ENCODE measurements at places on chromosomes 5 and 9.

- no peak for DNase-seq
These were observed 463.6 kb downstream of the SPOCK1 start for GRCh38 chr5:137035480-137035878.

DNA sequence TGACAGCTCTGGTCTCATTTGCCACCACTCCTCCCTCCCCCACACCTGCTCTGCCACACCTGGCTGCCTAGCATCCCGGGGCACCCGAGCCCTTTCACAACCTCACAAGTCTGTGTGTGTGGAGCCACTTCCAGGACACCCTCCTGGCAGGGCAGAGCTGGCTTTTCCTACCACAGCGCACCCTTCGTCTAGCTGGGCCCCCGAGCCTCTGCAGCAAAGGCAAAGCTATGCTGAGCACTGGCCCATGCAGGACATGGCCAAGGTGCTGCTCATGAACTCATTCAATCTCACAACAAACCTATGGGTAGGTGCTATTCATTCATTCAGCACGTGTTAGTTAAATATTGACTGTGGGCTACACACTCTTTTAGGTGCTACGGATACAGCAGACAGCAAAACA, 43.4 kb downstream of the DUSP1 start:
- DNase-seq: no peak

- DNase-seq: peak; percentile 83
These were observed 13.6 kb upstream of the PHF19 start for GRCh38 chr9:120890320-120891244.

DNA sequence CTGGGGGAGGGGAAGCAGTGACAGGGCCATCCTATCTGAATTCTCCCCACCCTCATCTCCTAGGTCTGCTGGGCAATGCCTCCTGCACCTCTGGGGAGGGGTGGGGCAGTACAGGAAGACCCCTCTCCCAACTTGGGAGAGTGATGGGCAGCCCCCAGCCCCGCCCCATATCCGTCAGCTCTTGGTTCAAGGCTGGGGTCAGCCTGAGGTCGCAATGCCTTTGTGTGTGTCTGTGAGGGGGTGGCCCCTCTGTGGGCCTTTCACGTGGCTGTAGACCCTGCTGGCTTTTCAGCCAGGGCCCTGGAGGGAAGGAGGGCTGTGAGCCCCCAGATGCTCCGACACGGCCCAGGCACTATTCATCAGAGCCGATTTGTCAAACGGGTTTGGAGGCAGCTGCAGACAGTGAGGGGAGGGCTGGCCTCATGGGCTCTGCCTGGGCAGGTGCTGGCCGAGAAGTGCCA, 49.5 kb upstream of the RNU6ATAC start:
- no peak for DNase-seq

GRCh38 chr5:142954455-142954854, 184.3 kb downstream of the ARHGAP26 start:
- DNase-seq: no peak

- no peak for DNase-seq
These were observed 217.3 kb upstream of the IL12B start for GRCh38 chr5:159547466-159548195.

- no peak for DNase-seq
These were observed 54.4 kb upstream of the CCDC112 start for GRCh38 chr5:115350894-115351293.

GRCh38 chr5:6115852-6116251, 262.5 kb downstream of the MED10 start:
- DNase-seq: no peak

DNA sequence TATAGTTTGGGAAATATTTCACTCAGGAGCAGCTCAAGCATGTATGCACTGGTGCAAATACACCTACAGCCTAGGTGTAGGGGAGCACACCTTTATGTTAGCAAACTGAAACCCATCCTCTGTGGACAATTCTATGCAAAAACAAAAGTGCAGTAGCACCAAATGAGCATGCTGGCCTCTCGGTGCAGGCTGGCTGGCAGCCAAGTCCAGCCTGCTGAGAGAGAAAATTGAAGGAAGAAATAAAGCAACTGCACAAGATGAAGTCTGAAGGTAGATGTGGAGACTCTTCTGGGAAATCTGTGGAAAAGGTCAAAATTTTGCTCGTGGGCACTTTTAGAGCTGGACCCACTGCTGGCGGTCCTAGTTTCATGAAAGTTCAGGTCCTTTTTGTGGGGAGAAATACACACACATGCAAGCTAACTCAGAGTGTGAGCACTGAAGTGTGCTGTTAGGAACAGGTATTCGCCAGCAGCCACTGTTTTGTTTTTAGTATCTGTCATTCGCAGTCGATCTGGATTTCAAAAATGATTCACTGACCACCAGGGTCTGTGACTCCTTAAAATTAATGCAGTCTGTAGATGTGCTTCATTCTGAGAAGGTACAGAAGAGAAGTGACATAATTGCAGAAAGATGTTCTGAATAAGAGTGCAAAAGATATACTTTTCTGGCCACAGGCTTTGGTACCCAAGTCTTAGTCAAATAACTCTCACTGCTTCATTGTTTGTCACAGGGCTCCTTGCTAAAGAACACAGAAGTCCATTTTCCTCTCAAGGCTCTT, 281.7 kb downstream of the PARP8 start:
- no peak for DNase-seq

- no peak for DNase-seq
These were observed 30.9 kb upstream of the ORM1 start for GRCh38 chr9:114291886-114292590.

- no peak for DNase-seq
These were observed 139.1 kb downstream of the KCNIP1 start for GRCh38 chr5:170642776-170643436.

GRCh38 chr9:108761655-108762347, 94.0 kb downstream of the ACTL7B start:
- DNase-seq: no peak

DNA sequence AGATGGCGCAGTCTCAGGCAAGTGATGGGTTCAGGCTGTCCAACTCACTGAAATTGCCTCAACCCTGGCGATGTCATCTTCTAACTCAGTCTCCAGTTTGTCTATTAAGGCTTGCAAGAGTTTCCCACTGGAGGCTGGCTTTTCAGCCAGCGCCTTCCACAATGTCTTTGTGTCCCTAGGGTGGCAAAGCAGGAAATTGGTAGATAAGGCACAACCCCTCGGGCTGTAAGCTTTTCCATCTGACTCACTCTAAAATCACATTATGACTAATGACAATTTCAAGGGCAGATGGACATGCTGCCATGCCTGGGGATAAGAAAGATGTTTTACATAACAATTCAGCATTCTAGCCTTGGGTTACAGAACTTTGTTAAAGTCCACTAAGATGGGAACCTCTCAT, 61.9 kb downstream of the MROH2B start:
- DNase-seq: no peak

- DNase-seq: no peak
These were observed 18.4 kb downstream of the TRIM32 start for GRCh38 chr9:116705531-116705930.

DNA sequence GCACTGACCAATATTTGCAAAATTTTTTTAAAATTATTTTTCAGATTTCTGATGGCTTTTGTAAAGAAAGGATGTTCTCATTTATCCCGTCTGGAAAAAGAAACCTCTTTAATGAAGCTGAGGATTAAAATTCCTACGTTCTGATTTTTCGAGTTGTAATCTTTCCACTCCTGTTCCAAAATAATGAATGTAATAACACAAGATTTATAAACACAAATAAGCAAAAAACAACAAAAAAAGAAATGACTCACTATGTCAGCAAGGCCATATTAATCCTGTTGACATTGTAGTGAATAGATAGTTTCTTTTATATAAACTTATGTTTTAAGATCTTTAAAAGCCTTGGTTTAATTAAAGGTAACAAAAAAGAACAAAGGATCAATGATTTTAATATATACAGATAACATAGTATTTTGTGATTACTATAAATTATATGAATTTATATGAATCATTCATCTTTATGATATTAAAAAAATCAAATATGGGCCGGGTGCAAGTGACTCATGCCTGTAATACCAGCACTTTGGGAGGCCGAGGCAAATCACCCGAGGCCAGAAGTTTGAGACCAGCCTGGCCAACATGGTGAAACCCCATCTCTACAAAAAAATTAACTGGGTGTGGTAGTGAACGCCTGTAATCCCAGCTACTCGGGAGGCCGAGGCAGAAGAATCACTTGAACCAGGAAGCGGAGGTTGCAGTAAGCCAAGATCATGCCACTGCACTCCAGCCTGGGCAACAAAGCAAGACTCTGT, 336.6 kb upstream of the DAB2 start:
- no peak for DNase-seq

DNA sequence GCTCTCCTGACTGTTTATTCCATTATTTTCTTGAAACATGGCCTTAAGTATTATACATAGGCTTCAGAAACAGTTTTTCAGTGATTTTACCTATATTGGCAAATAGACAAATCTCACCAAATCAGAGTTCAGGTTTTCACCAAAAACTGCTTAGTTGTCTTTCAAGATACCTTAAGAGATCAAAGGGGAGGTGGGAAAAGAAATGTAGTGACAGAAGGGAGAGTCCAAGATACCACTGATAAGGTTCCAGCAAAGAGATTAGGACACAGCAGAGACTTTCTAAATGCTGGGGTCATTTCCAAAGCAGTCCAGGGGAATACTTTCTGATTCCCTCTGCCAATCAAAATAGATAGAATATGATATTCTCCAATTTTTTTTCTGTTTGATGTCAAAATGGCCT, 73.7 kb upstream of the IQGAP2 start:
- no peak for DNase-seq

GRCh38 chr9:136721339-136722092, 9.1 kb downstream of the DIPK1B start:
- no peak for DNase-seq

GRCh38 chr5:60763061-60763460, 63.1 kb upstream of the DEPDC1B start:
- no peak for DNase-seq

GRCh38 chr5:84603568-84604185, 219.0 kb upstream of the EDIL3 start:
- DNase-seq: no peak

DNA sequence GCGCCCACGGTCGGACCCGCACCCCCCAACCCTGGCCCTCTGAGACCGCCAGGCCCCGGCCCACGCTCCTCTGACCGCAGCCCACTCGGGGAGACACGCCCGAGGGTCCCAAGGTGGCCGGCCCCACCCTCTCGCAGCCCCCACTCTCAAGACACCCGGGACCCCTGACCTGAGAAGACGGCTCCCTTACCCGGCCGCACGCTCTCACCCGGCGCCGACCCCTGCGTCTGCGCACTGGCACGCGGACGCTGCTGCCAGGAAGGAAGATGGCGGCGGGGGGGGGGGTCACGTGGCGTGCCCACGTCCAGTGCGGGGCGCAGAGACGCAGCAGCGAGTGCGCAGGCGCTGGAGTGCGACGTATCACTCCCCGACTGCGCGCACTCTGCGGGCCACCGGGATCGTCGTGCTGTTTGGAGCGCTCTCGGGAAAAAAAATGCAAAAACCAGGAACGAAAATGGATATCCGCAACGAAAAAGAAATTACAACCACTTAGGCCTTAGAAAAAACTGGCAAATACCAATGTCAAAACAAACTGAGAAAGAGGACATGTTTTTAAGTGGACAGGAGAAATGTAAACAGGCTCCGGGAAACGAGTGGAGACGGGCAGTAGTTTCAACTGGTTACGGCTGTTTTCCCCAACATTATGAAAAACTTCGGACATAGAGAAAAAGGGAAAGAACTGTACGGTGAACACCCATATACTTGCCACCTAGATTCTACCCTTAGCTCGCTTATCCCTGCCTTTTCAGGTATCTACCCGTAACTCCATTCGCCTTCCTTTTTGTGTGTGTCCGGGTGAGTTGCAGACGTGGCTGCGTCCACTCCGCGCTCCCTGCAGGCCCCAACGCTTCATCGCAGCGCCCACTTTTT, at the start of gene MRPL36:
TSS of gene MRPL36 (minus strand) at position 236 of the 870 bp plus-strand sequence. CDS start 902 bp downstream, outside the sequence.
- DNase-seq: peak; percentile 94

DNA sequence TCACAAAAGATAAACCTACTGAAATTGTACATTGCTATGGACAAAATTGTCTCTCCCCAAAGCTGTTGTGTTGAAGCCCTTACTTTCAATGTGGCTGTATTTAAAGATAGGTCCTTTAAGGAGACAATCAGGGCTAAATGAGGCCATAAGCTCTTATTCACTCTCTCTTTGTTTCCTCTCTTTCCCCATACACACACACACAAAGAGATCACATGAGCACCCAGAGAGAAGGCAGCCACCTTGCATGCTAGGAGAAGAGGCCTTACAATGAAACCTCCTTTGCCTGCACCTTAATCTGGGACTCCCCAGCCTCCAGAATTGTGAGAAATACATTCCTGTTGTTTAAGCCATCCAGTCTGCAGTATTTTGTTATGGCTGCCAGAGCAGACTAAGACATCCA, 1295.6 kb upstream of the CDH6 start:
- DNase-seq: no peak

- DNase-seq: no peak
These were observed 207.0 kb downstream of the MEF2C start for GRCh38 chr5:88675708-88676636.

DNA sequence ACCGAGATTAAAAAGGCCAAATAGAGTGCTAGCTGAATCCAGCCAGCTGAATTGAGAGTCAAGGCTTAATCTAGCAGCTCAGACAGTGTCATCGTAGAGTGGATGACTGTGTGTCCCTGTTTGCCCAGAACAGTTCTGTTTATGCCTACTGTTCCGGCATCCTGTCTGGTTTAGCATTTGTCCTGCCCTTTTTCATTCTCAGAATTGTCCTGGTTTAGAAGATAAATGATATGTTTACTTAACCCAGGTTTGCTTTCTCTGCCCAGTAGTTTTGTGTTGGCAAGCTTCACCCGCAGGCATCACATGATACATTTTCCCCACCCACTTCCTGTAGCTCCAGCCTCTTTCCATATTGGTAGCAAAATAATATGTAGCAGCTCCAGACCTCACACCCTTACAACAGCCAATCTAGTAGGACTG, 41.3 kb upstream of the ZSWIM6 start:
- no peak for DNase-seq

GRCh38 chr5:157870837-157871834, 12.2 kb upstream of the CLINT1 start:
- DNase-seq: no peak

GRCh38 chr5:14859980-14860379, 11.6 kb downstream of the ANKH start:
- DNase-seq: no peak

- no peak for DNase-seq
These were observed 9.6 kb upstream of the CCDC171 start for GRCh38 chr9:15543047-15543813.

GRCh38 chr9:77707383-77708063, 59.4 kb upstream of the GNA14 start:
- DNase-seq: no peak

GRCh38 chr5:172635038-172635437, 6.0 kb upstream of the NEURL1B start:
- no peak for DNase-seq

DNA sequence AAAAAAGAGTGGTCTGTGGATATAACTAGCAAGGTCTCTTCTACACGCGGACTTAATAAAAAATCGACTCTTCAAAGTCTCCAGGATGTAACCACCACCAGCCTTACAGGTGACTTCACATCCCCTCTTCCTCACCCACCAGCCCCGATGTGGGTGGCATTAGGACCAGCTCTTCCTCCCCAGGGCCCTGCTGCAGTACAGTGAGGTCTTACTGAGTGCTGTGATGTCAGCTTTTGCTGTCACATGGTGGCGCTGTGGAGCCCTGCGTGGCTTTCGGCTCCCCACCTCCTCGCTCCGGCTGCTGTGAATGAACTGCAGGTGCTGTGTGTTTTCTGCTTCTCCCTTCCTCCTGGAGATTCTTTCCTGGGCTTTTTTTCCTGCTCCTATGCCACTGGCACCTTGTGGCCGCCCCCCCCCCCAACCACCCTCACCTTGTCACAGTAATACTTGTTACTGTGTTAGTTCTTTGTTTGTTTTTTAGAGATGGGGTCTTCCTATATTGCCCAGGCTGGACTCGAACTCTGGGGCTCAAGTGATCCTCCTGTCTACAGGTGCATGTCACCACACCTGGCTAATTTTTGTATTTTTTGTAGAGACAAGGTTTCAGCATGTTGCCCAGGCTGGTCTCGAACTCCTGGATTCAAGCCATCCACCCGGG, 15.8 kb upstream of the RAPGEF1 start:
- peak; percentile 87 for DNase-seq
